Dermis blood vessel endothelial cell (primary cell): ENCODE measurements at places on chromosomes 1 and 21.
A peak's percentile ranks its signal among the peaks of the same experiment; 100 is the strongest.

DNA sequence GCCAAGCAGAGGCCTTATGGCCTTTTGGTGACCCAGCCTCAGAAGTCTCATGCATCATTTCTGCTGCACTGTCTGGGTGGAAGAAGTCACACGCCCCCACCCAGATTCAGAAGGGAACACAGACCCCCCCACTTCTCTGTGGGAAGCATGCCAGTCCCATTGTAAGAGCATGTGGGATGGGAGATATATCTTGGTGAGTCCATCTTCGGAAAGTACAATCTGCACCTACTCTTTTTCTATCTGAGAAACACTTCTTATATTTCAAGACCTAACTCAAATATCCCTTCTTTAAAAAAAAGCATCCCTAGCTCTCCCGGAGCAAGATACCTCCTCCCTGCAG, 159.6 kb upstream of the FGGY start:
- no peak for DNase-seq

DNA sequence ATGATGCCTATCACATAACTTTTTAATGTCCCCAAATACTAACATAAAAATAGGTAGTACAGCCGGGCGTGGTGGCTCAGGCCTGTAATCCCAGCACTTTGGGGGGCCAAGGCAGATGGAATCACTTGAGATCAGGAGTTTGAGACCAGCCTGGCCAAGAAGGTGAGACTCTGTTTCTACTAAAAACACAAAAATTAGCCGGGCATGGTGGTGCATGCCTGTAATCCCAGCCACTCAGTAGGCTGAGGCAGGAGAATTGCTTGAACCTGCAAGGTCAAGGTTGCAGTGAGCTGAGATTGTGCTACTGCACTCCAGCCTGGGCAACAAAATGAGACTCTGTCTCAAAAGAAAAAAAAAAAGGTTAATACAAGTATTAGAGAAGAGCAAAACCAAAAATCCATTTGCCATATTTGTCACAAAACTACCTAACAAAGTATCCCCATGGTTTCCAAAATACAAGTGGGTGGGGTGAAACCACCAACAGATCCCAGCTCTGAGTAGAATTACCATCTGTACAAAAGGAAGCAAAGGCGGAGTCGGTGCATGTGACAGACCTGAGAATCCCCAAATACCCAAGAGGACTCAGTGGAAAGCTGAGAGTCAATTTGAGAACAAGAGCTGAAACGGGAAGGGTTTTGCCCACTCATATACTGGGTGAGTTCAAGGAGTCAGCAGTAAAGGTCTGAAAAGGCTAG, 113.2 kb downstream of the TOMM20 start:
- no peak for DNase-seq

GRCh38 chr21:41663805-41664788, 102.8 kb downstream of the RIPK4 start:
- DNase-seq: peak; percentile 61

GRCh38 chr1:30816211-30817076, 58.9 kb upstream of the LAPTM5 start:
- peak; percentile 50 for DNase-seq

DNA sequence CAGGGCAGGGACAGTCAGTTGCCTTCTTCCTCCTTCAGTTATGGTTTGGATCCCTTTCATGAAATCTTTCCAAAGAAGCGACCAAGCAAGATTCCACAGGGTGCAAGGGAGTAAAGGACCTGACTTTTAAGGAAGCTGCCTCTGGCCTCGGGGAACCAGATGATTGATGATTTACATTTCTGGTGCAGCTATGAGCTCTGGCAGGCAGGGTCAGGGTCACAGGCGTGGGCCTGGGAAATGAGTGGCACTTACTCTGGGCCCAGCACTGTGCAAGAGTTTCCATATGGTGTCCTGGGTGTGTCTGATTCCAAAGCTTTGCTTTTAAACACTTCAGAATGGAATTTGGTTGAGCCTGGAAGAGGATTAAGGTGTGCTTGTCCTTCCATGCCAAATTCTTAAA, 7.2 kb upstream of the CRABP2 start:
- DNase-seq: no peak

- no peak for DNase-seq
Observed at GRCh38 chr1:24946861-24947658, 17.0 kb upstream of the RUNX3 start.

DNA sequence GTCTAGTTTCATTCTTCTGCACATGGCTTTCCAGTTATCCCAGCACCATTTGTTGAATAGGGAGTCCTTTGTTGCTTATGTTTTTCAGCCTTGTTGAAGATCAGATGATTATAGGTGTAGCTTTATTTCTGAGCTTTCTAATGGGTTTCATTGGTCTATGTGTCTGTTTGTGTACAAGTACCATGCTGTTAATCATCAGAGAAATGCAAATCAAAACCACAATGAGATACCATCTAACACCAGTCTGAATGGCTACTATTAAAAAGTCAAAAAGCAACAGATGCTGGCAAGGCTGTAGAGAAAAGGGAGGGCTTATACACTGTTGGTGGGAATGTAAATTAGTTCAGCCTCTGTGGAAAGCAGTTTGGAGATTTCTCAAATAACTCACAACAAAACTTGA, 321.5 kb upstream of the PTBP2 start:
- no peak for DNase-seq
